ENCODE measurements at places on chromosomes 2 and 18.

GRCh38 chr2:37631292-37631691 is 40.1 kb downstream of the CDC42EP3 start:
- DNase-seq: no peak

- no peak for DNase-seq
These were observed 26.7 kb upstream of the THOC1 start for GRCh38 chr18:294566-294965.

GRCh38 chr2:65483763-65484162 is 51.4 kb upstream of the SPRED2 start:
- no peak for DNase-seq

- DNase-seq: no peak
These were observed 39.2 kb downstream of the DPYSL5 start for GRCh38 chr2:26887151-26887550.

GRCh38 chr2:202545523-202545922 is 89.2 kb upstream of the FAM117B start:
- DNase-seq: no peak

DNA sequence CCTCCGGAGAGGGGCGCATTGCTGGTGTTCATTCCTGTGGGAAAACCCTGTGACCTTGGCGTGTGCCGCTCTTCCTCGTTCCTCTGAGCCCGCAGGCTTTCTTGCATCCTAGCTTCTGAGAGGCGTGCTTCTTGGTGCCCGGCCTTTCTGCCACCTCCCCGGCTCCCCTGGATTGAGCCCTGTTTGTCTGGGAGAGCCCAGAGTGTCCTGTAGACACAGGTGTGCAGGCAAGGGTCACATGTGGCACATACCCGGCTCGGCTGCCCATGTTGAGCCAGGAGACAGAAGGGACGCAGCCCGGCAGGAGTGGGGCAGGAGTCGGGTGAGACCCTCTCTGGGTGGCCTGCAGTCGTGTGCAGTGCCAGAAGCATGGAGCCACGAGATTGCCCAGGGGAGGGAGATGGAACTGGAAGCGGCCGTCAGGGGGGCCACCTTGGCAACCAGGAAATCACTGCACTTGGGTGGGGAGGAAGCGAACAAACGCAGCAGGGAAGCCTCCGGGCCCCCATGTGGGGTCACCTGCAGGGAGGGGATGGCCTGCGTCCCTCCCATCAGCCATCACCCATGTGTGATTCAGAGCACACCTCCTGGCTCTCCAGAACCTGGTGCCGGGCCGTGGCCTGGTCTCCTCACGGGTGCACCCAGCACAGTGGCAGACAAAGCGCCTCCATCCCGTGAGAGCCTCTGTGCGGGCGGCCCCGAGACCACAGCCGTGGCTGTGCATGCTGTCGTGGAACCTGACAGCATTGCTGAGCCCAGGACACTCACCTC is 92.9 kb downstream of the SH3BP4 start:
- peak; percentile 29 for DNase-seq

- no peak for DNase-seq
These were observed 16.8 kb downstream of the GNLY start for GRCh38 chr2:85710687-85711577.

- no peak for DNase-seq
These were observed 435.4 kb downstream of the BCL11A start for GRCh38 chr2:60118061-60118460.

DNA sequence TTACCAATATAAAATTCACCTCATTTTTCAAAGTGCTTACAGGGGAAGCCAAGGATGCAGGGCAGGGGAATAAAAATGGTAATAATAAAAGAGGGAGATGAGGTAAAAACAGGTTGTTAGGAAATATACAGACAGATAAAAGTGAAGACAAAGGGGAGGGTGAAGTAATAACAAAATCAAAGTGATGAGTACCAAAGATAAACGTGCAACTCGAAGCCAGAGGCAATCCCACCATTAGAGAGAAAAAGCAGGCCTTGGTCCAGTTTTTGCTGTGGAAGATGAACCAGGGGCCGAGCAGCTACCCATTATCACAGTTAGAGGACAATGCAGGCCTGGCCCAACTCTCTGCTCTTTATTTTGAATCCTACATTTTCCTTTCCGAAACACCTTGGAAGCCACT is 99.6 kb upstream of the UPP2 start:
- DNase-seq: no peak

GRCh38 chr2:134621939-134622705 is 96.7 kb downstream of the TMEM163 start:
- no peak for DNase-seq

- no peak for DNase-seq
These were observed 14.0 kb upstream of the PRKCE start for GRCh38 chr2:45637440-45637839.

GRCh38 chr2:157420771-157421323 is 23.0 kb downstream of the CYTIP start:
- no peak for DNase-seq

- DNase-seq: no peak
These were observed 54.8 kb upstream of the CREB1 start for GRCh38 chr2:207474863-207475485.

- DNase-seq: no peak
These were observed 163.2 kb downstream of the INSIG2 start for GRCh38 chr2:118251427-118251826.

DNA sequence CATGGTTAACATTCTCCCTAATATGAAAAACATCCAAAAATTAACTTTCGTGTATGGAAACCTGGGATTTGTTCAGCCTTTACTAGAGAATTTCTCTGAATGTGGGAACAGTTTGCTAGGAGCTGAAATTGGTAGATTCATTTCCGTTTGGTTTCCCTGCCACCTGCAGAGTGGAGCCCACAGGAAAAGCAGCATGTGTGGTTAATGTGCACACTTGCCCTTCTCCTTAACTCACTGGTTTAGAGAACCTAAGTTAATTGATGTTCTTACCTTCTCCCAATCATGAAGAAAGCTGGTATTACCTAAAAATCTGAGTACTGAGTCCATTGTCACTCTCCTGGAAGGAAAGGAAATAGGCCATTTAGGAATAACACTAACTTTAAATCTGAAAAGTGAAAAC is 37.6 kb upstream of the ASXL3 start:
- no peak for DNase-seq

DNA sequence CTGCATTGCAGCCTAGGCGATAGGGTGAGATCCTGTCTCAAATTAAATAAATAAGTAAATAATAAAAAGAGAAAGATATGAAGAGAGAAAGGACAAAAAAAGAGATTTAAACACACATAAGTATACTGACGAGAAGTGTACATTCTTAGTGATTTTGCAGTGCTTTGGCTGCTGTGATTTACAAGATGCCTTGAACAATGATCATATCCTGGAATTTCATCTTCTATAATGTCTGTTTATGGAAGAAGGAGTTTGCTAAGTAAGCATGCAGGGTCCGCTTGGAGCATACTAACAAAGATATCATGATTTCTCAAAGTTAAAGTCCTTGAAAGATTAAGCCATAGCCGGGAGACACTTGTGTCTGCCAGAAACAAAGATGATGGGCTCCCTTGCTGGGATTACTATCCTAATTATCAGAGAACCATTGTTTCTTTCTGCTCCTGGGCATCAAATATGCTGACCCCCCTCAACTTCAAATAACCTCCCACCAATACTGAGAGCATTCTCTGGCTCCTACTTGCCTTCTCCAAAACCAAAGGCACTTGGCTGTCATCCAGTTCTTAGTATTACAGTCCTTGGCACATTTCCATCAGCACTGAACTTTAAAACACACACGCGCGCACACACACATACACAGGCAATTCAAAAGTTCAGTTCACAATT is 47.5 kb upstream of the STAM2 start:
- no peak for DNase-seq

DNA sequence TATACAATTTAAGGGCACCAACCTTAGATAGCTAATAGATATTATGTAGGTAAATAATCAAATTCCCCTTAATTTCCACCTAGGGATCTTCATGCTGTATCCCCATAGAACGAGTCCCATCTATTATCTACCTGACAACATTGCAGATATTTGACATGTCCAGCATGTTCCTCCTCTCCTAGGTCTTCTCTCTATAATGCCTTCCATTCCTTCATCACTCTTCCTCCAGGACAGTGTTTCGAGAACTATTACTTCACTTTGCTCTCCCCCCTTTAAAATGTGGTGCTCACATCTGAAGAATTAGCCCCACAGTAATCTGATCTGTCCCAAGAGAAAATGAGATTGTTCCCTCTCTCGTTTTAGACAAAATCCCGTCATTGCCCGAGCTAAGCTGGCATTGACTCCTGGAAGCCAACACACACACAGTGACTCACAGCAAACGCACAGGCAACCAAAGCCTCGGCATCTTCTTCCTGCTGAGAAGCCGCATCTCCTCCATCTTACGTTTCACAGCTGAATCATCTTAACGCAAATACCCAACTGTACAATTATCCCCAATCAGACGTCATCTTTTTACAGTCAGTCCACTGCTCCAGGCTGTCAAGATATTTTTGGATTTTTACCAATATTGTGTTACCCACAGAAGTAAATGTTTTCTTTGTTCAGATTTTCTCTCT is 162.9 kb upstream of the AGAP1 start:
- DNase-seq: no peak

DNA sequence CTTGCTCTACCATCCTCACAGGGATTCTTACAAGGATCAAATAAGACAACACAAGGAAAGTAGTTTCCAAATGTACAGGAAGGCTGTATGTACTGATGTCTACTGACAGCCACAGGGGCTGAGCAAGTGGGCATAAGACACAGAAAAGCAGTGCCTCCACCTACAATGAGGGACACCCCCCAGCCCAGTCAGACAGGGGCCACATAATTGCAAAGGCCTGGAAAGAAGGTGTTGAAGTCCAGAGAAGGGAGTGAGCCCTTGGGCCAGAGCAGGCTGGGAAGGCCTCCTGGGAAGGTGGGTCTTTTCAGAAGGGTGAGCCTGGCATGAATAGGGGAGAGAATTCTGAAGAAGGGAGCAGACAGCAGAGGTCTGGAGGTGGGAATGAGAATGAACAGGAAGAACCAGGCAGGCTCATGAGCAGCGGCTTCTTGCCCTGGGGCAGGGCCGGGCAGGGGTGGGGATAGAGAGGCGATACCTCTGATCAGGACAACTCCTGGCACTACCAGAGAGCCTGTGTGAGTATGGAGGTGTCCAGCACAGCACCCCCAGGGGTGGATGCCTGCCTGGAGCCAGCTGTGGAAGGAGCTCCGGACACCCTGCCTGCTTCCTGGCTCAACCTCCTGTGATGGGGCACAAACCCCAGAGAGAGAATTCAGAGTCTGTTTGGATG is 30.1 kb downstream of the HS1BP3 start:
- DNase-seq: no peak

DNA sequence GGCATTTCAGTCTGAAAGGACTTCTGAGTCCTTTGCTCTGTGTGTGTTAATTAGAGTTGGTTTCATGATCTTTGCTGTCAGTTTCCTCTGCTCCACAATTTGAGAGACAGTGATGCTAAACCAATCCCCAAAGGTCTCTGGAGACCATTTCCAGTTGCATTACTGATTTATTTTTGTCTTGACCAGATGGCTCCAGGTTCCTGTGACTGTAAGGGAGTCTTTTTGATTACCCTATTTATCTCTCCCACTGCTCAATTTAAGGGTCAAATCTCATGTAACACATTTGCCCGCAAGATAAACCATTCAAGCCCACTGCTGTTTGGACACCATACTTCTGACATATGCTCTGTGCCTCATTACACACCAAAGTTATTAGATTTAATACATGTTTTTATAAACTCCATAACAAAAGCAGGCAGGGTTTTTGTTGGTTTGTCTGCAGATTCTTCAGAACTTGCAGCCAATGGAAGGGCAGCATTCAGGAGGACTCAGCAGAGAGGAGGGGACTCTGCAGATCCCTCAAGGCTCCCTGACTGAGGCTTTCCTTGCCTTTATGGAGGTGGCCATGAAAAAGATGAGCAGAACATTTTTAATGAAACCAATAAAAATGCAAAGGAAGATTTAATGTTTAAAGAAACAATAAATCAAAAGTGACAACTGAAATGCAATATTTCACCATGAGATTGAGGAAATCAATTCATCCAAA is 889.3 kb upstream of the CELF4 start:
- DNase-seq: no peak

DNA sequence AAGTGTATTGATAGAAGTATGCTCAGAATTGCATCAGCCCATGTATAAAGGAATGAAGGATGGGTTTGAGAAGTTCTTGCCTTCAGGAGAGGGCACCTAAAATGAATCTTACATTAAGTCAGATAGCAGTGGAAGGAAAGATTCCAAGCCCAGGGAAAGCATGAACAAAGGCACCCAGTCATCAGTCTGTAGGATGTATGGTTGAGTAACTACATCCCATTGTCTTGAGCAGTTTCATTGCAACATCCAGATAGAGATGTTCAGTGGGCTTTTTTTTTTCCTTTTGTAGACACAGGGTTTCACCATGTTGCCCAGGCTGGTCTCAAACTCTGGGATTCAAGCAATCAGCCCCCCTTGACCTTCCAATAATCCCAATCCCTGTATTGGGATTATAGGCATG is 80.7 kb downstream of the ARHGAP28 start:
- no peak for DNase-seq

GRCh38 chr2:152542995-152543481 is 174.2 kb downstream of the PRPF40A start:
- DNase-seq: no peak

DNA sequence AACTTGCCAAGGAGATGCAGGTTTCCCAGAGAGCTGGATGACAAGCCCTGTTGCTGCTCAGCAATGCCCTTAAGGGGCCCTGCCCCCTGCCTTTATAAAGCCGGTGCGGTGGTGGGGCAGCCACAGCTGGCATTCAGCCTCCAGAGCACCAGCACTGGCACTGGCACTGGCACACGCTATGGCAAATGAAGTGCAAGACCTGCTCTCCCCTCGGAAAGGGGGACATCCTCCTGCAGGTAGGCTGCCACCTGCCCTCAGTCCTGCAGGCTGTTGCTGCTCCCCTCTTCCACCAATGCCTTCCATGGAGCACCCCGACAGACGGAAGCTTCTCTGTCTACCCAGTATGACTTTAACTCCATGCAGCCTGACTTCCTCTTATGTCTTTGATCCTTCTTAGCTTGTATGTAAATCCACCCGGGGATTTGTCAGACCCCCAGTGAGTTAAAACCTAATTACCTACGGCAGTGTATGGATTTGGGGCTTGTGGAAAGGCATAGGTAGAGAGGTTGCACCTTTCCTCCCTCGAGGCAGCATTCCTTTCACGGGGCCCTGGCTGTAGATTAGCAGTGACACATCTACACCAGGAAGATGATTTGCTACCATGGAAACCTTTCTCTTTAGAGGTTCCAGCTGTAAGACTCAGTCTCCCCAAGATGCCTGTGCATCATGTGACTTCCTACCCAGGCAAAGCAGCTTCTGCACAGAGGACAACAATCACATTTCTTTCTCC is at the start of gene DAPL1:
DAPL1 (plus strand) TSS at position 123 of the 730 bp plus-strand sequence; CDS start at position 179, 56 bp downstream.
- no peak for DNase-seq

DNA sequence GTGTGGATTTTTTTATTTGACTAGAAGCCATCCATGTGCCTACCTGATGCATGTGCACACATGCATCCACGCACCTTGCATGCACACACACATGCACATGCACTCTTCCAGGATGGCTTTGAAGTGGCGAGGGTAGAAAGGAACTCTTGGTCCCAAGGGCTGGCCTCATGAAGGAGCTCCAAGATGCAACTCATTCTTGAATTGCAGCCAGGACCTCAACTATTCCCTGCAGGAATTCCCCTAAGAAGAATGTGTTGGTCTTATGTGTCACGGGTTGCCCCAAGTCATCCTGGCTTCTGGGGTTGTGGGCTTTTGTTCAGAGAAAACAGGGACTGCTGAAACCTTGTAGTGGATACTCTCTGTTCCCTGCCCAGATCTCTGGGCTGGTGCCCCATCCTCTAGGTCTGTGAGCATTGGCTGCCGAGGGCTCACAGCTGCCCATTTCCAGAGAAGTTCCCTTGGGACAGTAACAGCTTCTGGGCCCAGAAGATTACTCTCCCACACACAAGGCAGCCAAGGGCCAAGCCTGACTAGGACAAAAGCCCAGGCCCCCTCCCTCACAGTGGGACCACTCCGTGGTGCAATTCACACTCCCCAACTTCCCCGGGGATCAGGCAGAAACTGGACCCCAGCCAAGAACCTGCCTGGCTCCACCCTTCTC is 137.6 kb downstream of the COPS8 start:
- no peak for DNase-seq
